CD4-positive, alpha-beta T cell treated with Interleukin-15 for 4 hours (primary cell): ENCODE measurements at places on chromosomes 2 and 18.

DNA sequence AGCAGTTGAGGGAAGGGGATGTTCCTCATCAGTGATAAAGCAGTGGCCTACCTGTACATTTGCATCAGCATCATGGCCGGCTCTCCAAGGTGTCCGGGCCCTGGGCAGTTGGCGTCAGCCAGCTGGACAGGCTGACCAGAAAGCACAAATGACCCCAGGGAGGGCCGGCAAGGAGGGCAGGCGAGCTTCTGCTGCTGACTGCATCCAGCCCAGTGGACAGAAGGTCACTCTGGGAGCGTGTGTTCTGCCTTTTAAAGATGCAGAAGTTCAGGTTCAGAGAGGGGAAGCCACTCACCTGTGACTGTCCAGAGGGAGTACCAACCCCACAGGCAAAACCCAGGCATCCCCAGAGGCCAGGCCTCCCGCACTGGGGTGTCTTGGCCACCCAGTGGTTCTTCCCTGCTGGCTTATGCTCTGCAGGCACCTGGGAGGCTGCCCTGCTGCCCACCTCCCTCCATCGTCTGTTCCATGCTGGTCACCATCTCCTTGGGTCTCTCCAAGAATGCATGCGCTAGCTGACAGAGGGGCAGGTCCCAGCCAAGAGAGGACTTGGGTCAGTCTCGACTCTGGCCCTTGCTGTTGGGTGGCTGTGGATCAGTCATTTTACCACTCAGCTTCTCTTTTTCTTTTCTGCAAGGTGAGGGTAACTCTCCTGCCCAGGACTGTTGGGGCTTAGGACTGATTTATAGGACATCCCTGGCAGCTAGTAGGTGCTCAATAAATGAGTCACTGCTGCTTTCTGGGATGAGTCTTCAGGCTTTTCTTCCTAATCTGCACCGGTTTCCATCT is 89.9 kb downstream of the INHBB start:
- no peak for DNase-seq

DNA sequence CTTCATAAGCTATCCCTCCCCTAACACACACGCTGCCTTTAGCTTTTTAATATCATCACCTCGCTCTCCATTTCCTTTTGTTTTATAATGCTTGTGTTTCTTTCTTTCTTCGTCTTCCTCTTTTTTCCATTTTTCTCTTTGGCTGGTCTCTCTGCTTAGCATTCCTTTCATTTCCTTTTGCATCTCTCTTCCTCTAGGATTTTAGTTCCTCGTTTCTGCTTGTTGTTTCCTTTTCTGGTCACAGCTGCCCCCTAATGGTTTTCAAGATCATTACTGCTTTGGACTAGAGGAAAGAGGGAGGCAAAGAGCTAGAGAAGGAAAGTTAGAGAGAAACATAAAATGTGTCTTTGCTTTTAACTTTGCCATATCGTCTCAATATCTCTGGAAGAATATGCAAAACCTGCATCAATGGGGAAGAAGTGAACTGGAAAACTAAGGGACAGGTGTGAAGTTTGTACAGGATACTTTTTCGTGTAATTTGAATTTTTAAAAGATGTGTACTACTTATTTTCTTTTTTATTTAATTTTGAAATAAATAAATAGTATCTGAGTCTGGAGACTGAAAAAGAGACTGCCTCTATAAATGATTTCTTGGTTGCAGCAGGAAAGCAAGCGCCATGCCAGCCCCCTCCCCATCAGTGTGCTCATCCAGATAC is 6.3 kb upstream of the NRP2 start:
- peak; percentile 15 for DNase-seq

GRCh38 chr18:9380621-9381395 is 46.2 kb downstream of the TWSG1 start:
- DNase-seq = no peak

- no peak for DNase-seq
Measured at GRCh38 chr18:33022370-33022769, 249.5 kb upstream of the KLHL14 start.

- DNase-seq = no peak
Measured at GRCh38 chr18:31447530-31448191, at the start of gene DSG3. Gene DSG3 (plus strand): TSS chr18:31447741. CDS start chr18:31447878, 137 bp downstream.

DNA sequence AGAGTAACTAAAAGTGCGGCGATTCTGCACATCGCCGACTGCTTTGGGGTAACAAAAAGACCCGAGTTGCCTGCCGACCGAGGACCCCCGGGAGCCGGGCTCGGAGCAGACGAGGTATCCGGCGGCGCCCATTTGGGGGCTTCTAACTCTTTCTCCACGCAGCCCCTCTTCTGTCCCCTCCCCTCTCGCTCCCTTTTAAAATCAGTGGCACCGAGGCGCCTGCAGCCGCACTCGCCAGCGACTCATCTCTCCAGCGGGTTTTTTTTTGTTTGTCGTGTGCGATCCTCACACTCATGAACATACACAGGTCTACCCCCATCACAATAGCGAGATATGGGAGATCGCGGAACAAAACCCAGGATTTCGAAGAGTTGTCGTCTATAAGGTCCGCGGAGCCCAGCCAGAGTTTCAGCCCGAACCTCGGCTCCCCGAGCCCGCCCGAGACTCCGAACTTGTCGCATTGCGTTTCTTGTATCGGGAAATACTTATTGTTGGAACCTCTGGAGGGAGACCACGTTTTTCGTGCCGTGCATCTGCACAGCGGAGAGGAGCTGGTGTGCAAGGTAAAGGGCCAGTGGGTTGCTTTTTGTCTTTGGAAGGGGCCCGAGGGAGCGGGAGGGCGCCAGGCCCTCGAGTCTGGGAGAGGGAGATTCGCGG is 1.4 kb downstream of the TRIB2 start:
- peak; percentile 36 for DNase-seq

DNA sequence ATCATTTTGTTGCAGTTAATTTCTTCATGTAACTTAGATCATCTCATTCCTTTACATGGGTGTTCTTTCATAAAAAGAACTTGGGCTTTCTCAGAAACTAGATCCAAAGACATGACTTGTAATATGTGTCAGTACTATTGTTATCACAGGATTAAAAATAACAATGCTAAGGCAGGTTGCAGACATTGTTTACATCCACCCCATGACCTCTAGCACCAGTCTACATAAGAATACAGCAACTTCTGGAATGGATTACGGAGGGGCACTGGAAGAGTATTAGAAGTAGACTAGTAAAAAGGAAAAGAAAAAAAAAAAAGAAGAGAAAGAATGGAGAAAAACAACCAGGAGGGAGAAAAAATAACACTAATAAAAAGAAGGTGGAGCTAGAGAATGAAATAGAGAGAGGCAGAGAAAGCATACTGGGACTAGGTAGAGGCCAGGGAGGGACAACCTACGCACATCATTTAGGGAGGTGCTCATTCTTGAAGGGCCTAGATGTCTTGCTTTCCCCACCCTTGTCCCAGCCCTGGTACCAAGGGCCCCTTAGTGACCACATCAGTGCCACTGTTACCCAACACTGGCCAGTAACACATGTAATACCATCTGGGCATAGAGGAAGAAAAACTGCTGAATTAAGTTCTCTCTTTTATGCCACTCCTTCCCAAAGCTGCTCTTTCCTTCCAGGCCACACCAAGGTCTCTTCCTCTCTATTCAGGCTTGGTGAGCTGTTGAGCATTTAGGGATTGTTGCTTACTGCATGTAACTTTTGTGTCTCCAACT is 70.6 kb upstream of the KLF7 start:
- DNase-seq = no peak

- DNase-seq = no peak
Measured at GRCh38 chr2:162369551-162369950, 25.6 kb downstream of the GCA start.

- DNase-seq = no peak
Measured at GRCh38 chr18:61471541-61471940, 138.3 kb downstream of the CDH20 start.

GRCh38 chr2:55636831-55637230 is 19.4 kb upstream of the PPP4R3B start:
- DNase-seq = no peak

- DNase-seq = no peak
Measured at GRCh38 chr18:25662272-25662671, 310.3 kb upstream of the ZNF521 start.

- DNase-seq = no peak
Measured at GRCh38 chr2:120552800-120553481, 182.7 kb upstream of the GLI2 start.

DNA sequence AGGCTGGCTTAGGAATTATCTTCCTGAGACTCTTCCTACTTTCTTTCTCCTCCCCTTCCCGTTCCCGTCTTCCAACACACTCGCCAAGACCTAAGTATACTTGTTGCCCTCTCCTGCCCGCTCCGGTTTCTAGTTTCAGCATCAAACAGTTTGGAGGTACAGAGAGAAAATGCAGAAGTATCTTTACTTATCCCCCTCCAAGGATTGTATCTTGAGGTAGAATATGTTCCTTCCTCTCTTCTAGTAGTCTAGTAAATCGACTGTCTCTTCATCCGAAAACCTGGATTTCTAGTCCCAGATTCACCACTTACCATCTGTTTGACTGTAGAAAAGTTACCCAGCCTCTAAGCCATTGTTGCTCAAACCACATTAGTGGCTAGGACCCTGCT is 755 bp downstream of the EIF4E2 start:
- DNase-seq = peak; percentile 4

DNA sequence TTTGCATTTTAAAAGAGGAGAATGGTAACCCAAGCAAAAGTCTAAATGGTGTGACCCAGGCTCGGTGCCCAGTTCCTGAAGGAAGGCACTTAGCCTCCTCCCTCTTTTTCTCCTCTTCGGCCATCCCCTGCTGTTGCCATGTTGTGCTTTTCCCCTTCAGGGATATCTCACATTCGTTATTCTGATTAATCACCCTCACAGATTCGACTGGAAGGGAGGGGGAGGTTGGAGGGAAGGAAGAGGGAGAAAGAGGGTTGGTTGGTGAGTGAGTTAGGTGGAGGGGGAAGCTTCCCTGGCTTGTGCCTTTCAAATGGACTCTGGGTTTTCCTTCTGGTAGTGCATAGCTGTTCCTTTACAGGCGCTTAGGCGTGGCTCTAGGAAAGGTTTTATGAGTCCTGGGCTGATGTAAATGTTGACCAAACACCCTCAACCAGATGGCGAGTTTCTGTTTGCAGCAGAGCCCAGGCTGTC is 39.0 kb upstream of the LYPD6B start:
- DNase-seq = no peak

- no peak for DNase-seq
Measured at GRCh38 chr2:158305501-158305900, 151.1 kb downstream of the CCDC148 start.

DNA sequence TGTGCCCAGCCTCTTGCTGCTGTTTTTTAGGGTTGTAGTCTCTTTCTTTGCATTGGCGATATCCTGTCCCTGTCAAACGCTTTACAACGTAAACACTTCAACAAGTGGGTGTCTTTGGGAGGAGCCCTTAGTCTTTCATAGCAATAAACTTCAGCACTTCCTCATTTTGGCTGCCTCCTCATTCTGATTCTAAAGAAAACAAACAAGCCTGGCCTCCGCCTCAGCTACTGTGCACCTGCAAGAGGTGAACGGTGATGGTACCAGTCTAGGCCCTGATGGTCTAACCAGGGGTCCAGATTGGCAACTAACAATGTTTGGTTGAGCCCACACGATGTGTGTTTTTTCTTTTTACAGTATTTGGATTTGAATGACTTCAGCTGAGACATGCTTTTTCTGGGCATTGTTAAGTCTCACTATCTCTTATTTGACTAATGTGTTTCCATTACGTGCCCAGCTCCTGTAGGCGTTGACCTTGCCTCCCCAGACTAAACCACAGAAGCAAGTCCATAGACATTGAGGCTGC is 53.2 kb upstream of the CUL3 start:
- DNase-seq = peak; percentile 5

- no peak for DNase-seq
Measured at GRCh38 chr2:142100970-142101369, 29.8 kb downstream of the LRP1B start.

DNA sequence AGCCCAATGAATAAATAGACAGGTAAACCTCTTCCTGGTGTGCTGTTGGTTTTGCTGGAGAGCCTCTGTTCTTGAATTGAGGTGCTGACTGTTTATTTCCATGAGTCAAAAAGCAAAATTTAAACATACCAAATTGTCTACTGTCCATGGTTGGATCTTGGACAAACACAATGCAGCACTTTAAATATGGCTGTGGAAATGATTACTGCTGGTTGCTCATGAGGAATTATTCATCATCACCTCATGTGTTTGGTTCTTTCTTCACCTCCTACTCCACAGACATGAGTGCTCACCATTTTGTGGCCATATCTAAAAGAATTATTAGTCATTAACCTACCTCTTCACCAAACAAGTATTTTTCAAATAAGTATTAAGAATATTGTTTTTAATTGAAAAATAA is 85.3 kb upstream of the GALNT5 start:
- no peak for DNase-seq

DNA sequence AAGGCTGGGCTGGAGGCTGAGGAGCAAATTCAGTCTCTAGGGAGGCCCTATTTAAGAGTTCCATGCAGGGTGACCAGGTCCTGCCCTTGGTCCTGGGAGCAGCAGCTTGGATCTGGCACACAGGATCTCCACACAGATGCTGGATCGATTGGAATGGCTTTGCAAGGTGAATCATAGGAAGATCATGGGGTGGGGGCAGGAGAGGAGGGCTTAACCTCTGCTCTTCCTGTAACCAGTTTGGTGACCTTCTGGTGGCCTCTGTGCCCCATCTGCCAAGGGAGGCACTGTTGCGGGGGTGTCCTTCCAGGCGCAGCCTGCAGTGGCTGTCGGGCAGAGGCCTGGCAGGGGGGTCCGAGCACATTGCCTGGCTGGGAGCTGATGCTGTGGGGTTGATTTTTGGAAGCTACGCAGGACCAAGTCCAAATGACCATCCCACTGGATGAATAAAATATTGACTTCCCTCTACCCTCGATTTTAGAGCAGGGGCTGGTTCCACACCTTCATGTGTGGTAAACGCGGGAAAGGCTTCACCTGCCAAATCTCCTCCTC is 79.7 kb downstream of the EDAR start:
- no peak for DNase-seq

GRCh38 chr18:48780201-48780912 is 170.4 kb downstream of the SMAD7 start:
- DNase-seq = no peak

DNA sequence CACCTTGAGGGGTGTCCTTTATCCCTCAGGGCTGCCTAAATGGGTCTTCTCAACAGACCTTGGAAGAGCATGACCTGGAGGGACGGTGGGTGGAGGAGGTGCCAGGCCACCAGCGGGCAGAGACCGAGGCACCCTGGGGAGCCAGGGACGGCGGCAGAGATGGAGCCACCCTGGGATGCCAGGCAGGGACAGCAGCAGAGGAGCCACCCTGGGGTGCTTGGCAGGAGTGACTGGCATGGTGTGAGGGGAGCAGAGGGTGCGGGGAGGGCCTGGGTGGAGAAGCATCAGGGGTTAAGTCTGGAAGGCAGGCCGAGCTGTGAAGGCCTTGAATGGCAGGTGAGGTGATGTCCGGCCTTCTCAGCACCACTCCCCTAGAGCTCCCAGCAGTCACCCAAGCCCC is 56.1 kb downstream of the CIB4 start:
- no peak for DNase-seq

GRCh38 chr2:43889416-43889815 is 50.6 kb downstream of the ABCG8 start:
- DNase-seq = no peak

- no peak for DNase-seq
Measured at GRCh38 chr2:151032741-151033191, 228.9 kb downstream of the RBM43 start.
